ENCODE measurements at places on chromosomes 7 and 10. TPM values are rescaled to one million over a fixed set of nuclear protein-coding genes. Genes with fewer than 3 reads are reported as not detected.

- H3K4me1 ChIP-seq = no peaks in the 10 kb centered on the region
- no peak for DNase-seq
- H3K27ac ChIP-seq = no peak overlapping the region
- no peaks in the 10 kb centered on the region for H3K36me3 ChIP-seq
- peaks cover 5% of the 10 kb centered on the region for H3K27me3 ChIP-seq
- no peak overlapping the region for H3K4me3 ChIP-seq
These were observed 35.0 kb upstream of the LRRC18 start for GRCh38 chr10:48974510-48975156.

GRCh38 chr10:86706401-86706841, 38.1 kb downstream of the LDB3 start:
- peaks cover 6% of the 10 kb centered on the region for H3K4me1 ChIP-seq
- DNase-seq = no peak
- no peak overlapping the region for H3K27ac ChIP-seq

- peaks cover 3% of the 10 kb centered on the region for H3K36me3 ChIP-seq
- no peaks in the 10 kb centered on the region for H3K4me1 ChIP-seq
- no peak overlapping the region for H3K27ac ChIP-seq
These were observed 54.3 kb downstream of the BMS1 start for GRCh38 chr10:42836771-42837468.

DNA sequence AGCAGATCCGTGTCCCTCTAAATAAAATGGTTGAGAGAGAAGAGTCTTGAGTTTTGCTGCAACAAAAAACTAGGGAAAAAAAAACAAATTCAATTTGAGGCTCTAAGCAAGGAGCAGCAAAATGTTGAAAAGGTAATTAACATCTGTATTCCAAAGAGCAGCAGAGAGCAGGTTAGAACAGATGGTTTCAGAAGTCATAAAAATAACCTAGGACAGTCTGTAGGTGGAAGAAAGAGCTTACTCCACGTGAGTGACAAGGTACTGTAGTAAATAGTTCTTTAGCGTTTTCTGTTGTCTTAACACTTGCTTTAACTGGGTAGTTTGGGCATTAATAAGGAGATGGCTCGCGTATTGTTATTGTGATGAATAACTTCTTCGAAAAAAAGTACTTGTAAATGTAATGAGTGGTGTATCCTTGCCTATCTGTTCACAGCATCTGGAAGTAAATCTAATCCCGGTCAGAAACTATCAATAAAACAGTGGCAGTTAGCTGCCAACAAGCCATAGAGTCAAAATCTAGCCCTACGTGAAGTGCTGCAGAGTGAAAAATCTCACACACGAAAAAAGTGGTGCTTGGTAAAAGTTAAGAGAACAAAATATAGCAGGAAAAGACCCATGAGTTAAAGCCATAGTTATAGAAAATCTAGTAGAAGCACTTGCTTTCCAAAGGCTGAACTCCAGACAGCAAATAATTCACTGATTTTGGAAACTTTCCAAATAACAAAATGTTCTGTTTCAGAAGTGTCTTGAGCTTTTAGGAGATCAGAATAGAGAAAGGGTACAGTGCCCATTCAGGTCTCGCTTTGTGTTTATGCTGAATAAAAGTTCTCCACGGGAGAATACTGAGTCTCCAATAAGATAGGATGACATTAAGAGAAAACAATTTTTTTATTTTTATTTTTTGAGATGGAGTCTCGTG, 49.3 kb upstream of the PARD3 start:
- no peak overlapping the region for H3K27ac ChIP-seq
- no peaks in the 10 kb centered on the region for H3K27me3 ChIP-seq
- H3K36me3 ChIP-seq = no peaks in the 10 kb centered on the region
- peaks cover 6% of the 10 kb centered on the region for H3K4me1 ChIP-seq
- DNase-seq = no peak

- no peak overlapping the region for H3K27ac ChIP-seq
- DNase-seq = no peak
- peaks cover 13% of the 10 kb centered on the region for H3K27me3 ChIP-seq
- H3K4me1 ChIP-seq = no peaks in the 10 kb centered on the region
- H3K36me3 ChIP-seq = no peaks in the 10 kb centered on the region
- no peak overlapping the region for H3K4me3 ChIP-seq
These were observed 78.6 kb upstream of the ITGB1 start for GRCh38 chr10:33036670-33037069.

DNA sequence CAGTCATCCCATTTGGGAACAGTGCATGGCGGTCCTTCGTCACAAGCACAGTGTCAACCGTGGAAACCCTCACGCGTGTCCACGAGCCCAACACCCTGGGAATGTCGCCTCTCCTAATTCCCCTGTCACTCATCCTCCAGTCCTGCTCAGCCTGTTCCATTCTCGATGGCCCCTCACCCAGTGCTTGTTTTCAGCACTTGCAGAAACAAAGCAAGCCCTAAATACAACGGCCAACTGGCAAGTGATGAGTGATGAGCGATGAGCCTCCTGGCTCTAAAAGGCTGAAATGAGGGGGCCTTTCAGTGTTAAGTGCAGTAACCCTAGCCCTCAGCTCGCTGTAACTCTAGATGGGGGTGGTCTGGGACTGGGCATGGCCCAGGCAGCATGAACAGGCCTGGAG, 22.6 kb downstream of the NKX2-3 start:
- H3K27me3 ChIP-seq = peaks cover 29% of the 10 kb centered on the region
- H3K36me3 ChIP-seq = no peaks in the 10 kb centered on the region
- H3K4me1 ChIP-seq = peaks cover 9% of the 10 kb centered on the region
- DNase-seq = no peak
- H3K27ac ChIP-seq = no peak overlapping the region

GRCh38 chr7:26102176-26102575, 49.8 kb upstream of the NFE2L3 start:
- peak overlapping the region; percentile 72 for H3K4me3 ChIP-seq
- H3K36me3 ChIP-seq = peaks cover 5% of the 10 kb centered on the region
- H3K4me1 ChIP-seq = peaks cover 31% of the 10 kb centered on the region
- no peak for DNase-seq
- H3K27me3 ChIP-seq = no peaks in the 10 kb centered on the region

DNA sequence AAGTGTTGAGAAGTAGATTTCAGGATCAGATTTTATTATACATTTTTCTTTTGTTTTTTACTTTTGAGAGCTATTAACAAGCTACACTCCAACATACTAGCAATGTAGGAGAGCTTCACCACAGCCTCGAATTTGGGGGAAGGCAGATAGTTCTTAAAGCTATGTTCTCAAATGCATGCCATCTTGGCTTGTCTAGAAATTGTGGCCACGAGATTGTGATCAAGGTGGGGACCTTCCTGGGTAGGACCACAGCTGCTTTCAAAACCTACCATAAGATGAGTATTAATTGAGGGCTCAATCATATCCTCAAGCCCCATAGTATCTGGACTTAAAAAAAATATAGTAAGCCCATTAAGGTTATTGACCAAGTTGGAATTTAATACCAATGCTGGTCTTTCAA, 27.9 kb upstream of the JAZF1 start:
- peaks cover 38% of the 10 kb centered on the region for H3K4me1 ChIP-seq
- H3K4me3 ChIP-seq = no peak overlapping the region
- H3K27me3 ChIP-seq = peaks cover 6% of the 10 kb centered on the region
- no peak for DNase-seq

- peak; percentile 1 for DNase-seq
- H3K27me3 ChIP-seq = peaks cover 24% of the 10 kb centered on the region
- peaks cover 4% of the 10 kb centered on the region for H3K4me1 ChIP-seq
- H3K4me3 ChIP-seq = peak overlapping the region; percentile 89
These were observed 13.1 kb downstream of the IFT22 start for GRCh38 chr7:101308245-101309085.

GRCh38 chr10:66294538-66294937, 631.3 kb upstream of the LRRTM3 start:
- H3K27ac ChIP-seq = no peak overlapping the region
- no peaks in the 10 kb centered on the region for H3K36me3 ChIP-seq
- H3K27me3 ChIP-seq = no peaks in the 10 kb centered on the region
- no peaks in the 10 kb centered on the region for H3K4me1 ChIP-seq
- no peak overlapping the region for H3K4me3 ChIP-seq

The MSANTD7 gene
- total RNA-seq = 29.6 TPM

The HNRNPF gene
- 501 TPM for total RNA-seq

The ADGRA1 gene
- total RNA-seq = not detected

The NME8 gene
- total RNA-seq = not detected

The ERV3-1 gene
- 6.7 TPM for total RNA-seq

Measured in activated T-helper 1 cell treated with anti-CD3 and anti-CD28 coated beads, Interleukin-12 subunit alpha, Interleukin-12 subunit beta, Interleukin-2, Interleukin-4 antibody, amounts not matched to agents 30 ng/mL and 10 ng/mL and 1 ng/mL, durations not matched to agents 14 hours and 24 hours and 36 hours (primary cell).